ENCODE measurements at places on chromosomes 4 and X. TPM values are rescaled to one million over a fixed set of nuclear protein-coding genes. Genes with fewer than 3 reads are reported as not detected.

DNA sequence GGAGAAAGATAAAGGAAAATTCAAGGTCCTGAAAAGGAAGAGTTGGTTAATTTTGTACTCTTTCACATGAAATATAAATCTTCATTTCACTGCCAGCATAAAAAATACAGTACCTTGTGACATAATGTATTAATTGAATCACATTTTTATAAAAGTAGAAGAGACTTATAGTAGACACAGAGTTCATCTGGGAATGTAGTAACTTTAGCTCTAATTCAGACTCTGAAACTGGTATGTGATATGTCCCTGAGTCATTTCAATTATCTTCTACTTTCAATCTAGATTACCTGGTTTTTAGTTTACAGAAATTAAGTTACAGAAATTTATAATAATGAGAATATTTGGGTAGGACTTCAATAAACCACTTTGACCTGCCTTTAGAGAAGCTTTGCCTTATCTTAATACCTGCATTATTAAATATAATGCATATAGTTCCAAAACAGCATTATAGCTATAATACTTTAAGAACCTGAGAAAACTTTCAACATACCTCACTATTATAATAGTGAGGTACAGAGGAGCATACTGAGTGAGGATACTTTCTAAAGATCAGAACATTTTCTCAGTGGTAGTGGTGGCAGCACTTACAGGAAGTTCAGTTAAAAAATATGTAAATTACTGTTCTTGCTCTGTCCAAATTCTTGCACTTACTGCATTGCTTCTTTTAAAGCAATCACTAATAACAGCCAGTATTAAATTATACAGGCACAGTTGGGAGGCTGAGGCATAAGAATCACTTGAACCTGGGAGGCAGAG is 11.2 kb downstream of the NEK1 start:
- no peak for DNase-seq

- no peak for DNase-seq
These were observed 9.7 kb downstream of the SMIM20 start for GRCh38 chr4:25923745-25924144.

DNA sequence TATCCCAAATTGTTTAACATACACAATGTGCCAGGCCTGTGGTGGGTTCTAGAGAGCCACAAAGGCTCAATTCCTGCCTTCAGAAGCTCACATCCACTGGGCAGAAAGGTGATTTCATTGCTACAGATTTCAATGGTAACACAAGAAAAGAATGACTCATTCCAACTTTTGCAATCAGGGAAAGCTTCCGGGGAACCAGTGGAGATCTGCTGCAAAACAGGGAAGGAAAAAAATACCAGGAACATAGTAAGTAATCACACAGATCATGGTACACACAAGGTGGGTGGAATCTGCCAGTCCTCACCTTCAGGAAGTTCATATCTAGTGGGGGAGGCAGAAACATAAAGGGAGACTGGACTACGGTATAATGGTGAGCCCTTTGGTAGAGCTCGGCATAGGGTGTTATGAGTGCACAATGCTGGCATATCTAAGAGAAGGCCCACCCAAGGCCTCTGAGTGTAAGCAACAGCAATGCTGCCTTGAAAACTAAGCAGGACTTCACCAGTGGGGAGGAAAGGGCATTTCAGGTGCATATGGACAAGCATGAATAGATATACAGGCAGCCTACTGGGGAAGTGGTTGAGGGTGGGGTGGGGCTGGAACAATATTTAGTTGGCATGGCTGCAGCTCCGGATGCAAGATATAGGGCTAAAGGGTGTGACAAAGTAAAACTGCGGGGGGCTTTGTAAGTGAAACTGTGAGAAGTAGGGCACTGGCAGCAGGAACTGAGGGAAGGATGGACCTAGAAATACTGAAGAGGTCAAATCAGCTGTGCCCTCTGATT is 24.2 kb downstream of the GPRIN3 start:
- DNase-seq: no peak

TRPC3 gene
- 0.62 TPM for polyA plus RNA-seq

DNA sequence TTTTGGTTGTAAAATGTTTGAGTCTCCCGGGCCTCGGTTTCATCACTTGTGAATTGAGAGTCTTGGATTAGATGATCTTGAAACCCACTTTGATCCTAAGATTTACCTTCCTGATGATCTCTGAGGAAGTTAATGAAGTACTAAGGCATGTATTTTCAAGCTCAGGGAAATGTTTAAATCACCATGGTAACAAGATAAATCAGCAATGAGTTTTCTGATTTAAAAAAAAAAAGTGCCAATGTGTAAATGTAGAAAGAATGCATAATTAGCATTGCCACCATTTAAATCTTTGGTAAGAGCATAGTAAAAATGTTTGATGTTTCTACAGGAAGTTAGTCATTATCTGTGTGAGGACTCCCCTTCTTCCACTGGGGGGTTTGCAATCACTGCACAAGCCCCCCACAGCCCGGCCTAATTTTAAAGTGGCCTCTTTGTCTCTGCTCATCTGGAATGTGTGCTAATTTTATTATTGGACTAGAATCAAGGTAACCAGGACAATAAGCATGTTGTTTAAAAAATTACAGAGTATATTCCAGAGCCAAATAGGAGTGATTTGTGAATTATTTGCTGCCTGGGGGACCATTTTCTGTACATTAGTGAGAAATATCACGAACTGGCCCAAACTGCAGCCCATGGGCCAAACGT is 93.6 kb downstream of the SLC34A2 start:
- no peak for DNase-seq

- no peak for DNase-seq
These were observed 154.2 kb upstream of the HAND2 start for GRCh38 chr4:173684223-173684622.

GRCh38 chr4:116537828-116538227 is 547.5 kb downstream of the TRAM1L1 start:
- DNase-seq: no peak

DNA sequence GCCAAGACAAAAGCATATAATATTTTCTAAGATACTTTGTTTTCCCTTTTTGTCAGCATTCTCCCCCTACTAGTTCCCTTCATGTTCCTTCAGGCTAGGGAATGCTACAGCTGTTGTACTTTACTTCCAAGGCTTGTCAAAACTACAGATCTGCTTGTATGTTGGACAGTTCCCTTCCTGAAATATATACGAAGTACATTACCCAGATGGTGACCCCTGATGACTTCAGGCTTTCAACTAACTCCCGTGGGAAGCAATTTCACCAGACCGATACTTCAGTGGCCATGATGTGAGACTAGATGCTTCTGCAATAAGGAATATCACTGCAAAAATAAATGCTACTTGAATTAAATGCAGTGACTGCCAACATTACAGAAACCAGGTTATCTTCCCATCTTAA is 332.8 kb downstream of the SH2D1A start:
- no peak for DNase-seq

DNA sequence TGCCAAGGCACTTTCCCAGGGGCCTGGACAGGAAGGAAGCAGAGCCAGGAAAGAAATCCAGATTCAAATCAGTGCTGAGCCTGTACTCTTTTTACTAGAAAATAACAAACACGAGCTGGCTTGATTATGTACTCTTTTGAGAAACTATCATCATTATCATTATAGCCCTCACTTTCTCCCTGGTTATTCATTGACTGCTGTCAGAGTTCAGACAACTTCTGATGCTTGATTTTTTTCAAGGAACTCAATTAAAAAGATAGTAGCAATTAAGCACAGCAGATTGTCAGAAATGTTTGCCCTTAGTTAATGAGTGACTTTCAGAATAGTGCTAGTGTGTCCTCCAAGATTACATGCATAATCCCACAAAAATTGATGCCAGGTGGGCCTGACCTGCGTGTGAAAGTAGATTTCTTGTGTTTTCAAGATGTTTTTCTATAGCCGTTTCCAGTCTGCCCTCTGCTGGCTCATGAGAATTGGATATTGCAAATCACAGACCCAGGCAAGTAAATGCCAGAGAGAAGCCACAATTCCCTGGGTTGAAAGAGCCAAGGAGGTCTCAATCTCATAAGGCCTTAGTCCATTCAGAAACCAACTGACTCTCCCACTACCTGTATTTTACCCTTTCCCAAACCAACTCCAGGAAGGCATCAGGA is 14.3 kb upstream of the PNPLA4 start:
- no peak for DNase-seq

GRCh38 chr4:7389719-7390118 is 45.0 kb downstream of the PSAPL1 start:
- no peak for DNase-seq

ART3 gene
- 38.3 TPM for polyA plus RNA-seq

ANK2 gene
- polyA plus RNA-seq: 268 TPM

TXK gene
- polyA plus RNA-seq: 0.48 TPM

GRCh38 chr4:65502131-65502701 is 168.1 kb downstream of the EPHA5 start:
- no peak for DNase-seq

- no peak for DNase-seq
These were observed 85.5 kb downstream of the STARD8 start for GRCh38 chrX:68732906-68733493.

- DNase-seq: no peak
These were observed 52.4 kb upstream of the PRDM8 start for GRCh38 chr4:80144676-80145470.

- DNase-seq: no peak
These were observed 26.7 kb downstream of the BCLAF3 start for GRCh38 chrX:19964017-19964710.

GRCh38 chr4:23614284-23614892 is 275.5 kb downstream of the PPARGC1A start:
- DNase-seq: no peak

DNA sequence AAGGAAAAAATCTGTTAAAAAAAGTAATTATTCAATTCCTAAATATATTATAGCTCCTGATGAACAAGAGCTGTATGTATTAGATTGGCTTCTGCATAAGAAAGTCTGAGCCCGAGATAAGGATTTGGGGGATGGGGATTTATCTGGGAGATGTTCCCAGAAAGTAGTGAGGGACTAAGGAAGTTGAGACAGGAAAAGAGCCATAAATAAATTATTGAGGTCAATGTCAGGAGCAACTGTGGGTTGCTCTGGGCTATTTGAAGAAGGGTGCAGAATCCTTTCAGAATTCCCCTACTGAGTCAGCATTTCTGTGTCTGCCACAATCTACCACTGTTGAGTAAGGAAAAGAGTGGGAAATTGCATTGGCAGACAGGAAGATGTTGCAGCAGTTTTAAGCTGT is 3.1 kb upstream of the TDO2 start:
- no peak for DNase-seq

F8A3 gene
- 7.5 TPM for polyA plus RNA-seq

TCP11X2 gene
- not detected for polyA plus RNA-seq

GRCh38 chr4:87589531-87589930 is 18.8 kb upstream of the DSPP start:
- peak; percentile 34 for DNase-seq

- DNase-seq: no peak
These were observed 36.5 kb downstream of the TBC1D9 start for GRCh38 chr4:140719686-140720085.

MAGED4B gene
- 29.7 TPM for polyA plus RNA-seq

FMR1NB gene
- polyA plus RNA-seq: not detected

Measured in forelimb muscle (tissue), 1 donor.